ENCODE measurements at places on chromosomes 6 and 20.

DNA sequence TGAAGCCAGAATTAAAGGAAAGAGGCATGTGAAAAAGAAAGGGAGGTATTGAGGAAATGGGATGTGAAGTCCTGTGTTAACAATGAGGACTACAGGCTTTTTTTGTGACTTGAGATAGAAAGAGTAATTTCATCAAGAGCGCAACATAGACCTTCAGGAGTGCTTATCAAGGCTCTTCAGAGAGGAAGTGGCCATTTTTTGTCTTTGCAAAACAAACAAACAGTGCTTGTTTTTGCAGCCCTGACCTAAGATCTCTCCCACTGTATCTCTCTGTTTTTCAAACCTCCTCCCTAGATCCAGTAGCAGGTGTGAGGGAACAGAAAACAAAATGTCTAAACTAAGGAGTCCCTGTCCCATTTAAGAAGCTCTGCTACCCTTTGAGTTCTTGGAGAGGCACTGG, 710.3 kb upstream of the MARCKS start:
- no peaks in the 10 kb centered on the region for H3K36me3 ChIP-seq
- no peak overlapping the region for H3K27ac ChIP-seq
- DNase-seq, result no peak
- H3K27me3 ChIP-seq, result no peaks in the 10 kb centered on the region

DNA sequence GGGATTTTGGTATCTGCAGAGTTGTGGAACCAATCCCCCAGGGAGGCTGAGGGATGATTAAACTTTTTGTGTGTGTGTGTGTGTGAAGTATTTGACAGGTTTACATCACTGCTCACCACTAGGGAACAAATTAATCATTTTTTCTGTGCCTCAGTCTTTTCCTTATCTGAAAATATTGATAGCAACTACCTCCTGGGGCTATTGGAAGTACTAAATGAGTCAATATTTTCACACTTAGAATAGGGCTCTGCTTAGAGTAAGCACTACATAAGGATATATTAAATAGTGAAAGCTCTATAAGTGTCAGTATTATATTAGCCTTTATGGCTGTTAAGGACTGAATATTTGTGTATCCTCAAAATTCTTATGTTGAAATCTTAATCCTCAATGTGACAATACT, 155.2 kb upstream of the UST start:
- no peaks in the 10 kb centered on the region for H3K4me1 ChIP-seq
- no peak for DNase-seq
- H3K4me3 ChIP-seq, result no peak overlapping the region
- no peak overlapping the region for H3K27ac ChIP-seq

- no peaks in the 10 kb centered on the region for H3K4me1 ChIP-seq
- DNase-seq, result no peak
- no peak overlapping the region for H3K4me3 ChIP-seq
Observed at GRCh38 chr6:13032566-13032965, 295.8 kb downstream of the TBC1D7 start.

- no peak overlapping the region for H3K4me3 ChIP-seq
- H3K27ac ChIP-seq, result no peak overlapping the region
- H3K36me3 ChIP-seq, result no peaks in the 10 kb centered on the region
- no peaks in the 10 kb centered on the region for H3K4me1 ChIP-seq
- no peaks in the 10 kb centered on the region for H3K27me3 ChIP-seq
Observed at GRCh38 chr6:7267466-7268091, 45.4 kb downstream of the SSR1 start.

DNA sequence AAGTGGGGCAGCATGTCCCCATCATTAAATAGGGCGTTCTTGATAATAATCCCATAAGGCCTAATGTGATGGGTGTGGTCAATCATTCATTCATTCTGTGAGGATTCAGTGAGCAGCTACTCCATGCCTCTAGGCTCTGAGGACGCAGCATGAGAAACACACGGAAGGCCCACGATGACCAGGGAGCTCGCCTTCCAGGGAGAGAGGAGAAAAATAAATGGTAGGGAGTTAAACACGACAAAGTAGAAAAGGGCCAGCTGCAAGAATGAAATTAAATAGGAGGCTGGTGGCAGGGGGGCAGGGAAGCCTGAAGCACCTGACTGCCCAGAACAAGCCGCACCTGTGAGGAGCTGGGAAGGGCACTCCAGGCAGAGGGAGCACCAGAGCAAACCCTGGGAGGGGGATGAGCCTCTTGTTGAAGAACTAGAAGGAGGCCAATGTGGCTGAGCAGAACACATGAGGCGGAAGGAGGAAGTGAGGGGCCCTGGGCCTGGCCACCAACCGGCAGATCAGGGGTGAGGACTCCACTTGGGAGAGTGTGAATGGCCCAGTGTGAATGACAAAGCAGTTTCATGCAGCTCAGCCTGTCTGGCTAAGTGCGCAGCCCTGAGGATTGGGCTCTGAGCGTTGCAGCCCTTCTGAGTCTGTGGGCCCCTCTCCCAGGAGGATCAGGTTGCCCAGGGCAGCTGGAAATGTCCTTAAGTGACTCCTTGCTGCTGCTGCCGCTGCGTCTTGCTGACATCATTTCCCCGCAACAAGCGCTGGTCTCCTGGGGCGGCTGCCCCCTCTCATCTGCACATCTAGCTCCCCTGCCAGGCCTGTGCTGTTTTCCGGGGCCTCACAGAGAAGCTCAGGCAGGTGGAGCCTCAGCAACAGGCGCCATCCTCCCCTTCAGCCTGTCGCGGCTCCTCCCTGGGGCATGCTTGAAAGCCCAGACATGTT, 99.9 kb downstream of the CDH26 start:
- peaks cover 46% of the 10 kb centered on the region for H3K4me1 ChIP-seq
- H3K27ac ChIP-seq, result peak overlapping the region; percentile 65
- H3K4me3 ChIP-seq, result peak overlapping the region; percentile 19
- no peaks in the 10 kb centered on the region for H3K36me3 ChIP-seq
- H3K27me3 ChIP-seq, result no peaks in the 10 kb centered on the region

DNA sequence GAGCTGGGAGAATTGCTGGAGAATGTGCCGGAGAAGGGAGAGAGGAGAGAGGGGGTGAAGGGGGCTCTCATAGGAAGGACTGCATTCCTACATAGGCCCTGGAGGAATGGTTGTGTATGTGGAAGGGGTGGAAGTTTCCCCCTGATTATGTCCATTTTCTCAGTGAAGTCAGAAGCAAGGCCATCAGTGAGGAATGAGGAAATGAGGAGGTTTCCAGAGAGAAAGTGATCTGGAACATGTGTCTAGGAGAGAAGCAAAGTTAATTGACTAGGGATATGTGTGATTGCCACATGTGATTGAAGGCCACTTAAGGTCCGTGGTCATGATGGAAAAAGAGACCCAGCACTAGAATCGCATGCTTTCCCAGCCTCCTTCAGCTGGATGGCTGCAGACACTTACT, 42.3 kb downstream of the TBPL1 start:
- H3K36me3 ChIP-seq, result no peaks in the 10 kb centered on the region
- no peaks in the 10 kb centered on the region for H3K27me3 ChIP-seq
- H3K4me3 ChIP-seq, result no peak overlapping the region
- peaks cover 5% of the 10 kb centered on the region for H3K4me1 ChIP-seq

- no peaks in the 10 kb centered on the region for H3K36me3 ChIP-seq
- H3K27me3 ChIP-seq, result peaks cover 2% of the 10 kb centered on the region
- no peak for DNase-seq
Observed at GRCh38 chr6:90811596-90812226, 224.8 kb upstream of the MAP3K7 start.

DNA sequence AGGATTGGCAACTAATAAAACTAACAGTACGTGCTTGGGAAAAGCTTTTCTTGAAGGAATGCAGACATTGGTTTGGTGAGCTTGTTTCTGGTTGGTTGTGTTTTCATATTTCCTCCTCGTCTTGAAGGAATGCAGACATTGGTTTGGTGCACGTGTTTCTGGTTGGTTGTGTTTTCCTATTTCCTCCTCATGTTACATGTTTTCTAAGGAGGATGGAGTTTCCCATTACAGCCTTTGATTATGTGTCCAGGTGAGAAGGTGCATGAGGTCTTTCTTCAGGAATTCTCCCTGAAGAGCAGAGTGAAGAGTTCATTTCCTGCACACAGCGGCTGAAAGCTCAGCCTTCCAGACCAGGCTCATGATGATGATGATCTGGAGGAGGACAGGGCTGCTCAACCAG, 190.6 kb downstream of the SMOC2 start:
- no peaks in the 10 kb centered on the region for H3K36me3 ChIP-seq
- no peak overlapping the region for H3K27ac ChIP-seq
- H3K27me3 ChIP-seq, result no peaks in the 10 kb centered on the region
- H3K4me1 ChIP-seq, result no peaks in the 10 kb centered on the region
- no peak for DNase-seq

- H3K4me1 ChIP-seq, result no peaks in the 10 kb centered on the region
- no peak overlapping the region for H3K27ac ChIP-seq
- no peak overlapping the region for H3K4me3 ChIP-seq
- DNase-seq, result no peak
- no peaks in the 10 kb centered on the region for H3K36me3 ChIP-seq
- H3K27me3 ChIP-seq, result peaks cover 2% of the 10 kb centered on the region
Observed at GRCh38 chr6:46917002-46917545, 4.7 kb downstream of the ADGRF5 start.

DNA sequence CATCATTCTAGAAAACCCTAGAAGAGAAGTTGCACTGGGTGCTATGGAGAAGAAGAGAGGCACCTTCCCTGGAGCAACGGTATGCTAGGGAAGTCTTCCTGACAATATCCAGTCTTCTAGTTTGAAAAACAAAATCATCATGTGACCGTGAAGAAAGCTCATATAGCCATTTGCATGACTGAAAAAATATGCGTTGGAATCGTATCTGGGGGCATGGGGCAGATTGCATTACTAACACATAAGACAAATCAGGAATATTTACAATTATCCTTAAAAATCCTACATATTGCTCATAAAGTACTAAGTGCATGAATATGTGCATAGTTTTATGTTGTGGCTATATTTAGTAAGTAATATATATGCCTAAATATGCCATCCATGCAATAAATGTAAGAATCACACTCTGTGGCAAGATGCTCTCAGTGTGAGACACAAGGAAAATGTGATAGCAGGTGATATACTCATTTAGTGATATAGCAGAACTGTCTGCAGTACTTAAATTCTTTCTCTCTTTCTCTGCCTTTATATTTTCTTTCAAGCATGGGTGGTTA, 26.8 kb downstream of the HTR1E start:
- H3K4me3 ChIP-seq, result no peak overlapping the region
- H3K27ac ChIP-seq, result no peak overlapping the region
- no peak for DNase-seq
- H3K27me3 ChIP-seq, result peaks cover 7% of the 10 kb centered on the region
- no peaks in the 10 kb centered on the region for H3K4me1 ChIP-seq

GRCh38 chr20:58103517-58103904, 124.9 kb downstream of the ANKRD60 start:
- peaks cover 69% of the 10 kb centered on the region for H3K27me3 ChIP-seq
- H3K4me3 ChIP-seq, result no peak overlapping the region
- H3K27ac ChIP-seq, result no peak overlapping the region
- H3K4me1 ChIP-seq, result peaks cover 6% of the 10 kb centered on the region
- DNase-seq, result no peak
- no peaks in the 10 kb centered on the region for H3K36me3 ChIP-seq

- no peaks in the 10 kb centered on the region for H3K27me3 ChIP-seq
- H3K27ac ChIP-seq, result peak overlapping the region; percentile 76
- peaks cover 82% of the 10 kb centered on the region for H3K4me1 ChIP-seq
- peaks cover 7% of the 10 kb centered on the region for H3K36me3 ChIP-seq
Observed at GRCh38 chr20:56422076-56422823, 10.2 kb downstream of the CASS4 start.

- peaks cover 6% of the 10 kb centered on the region for H3K4me1 ChIP-seq
- H3K27me3 ChIP-seq, result no peaks in the 10 kb centered on the region
- DNase-seq, result no peak
- no peak overlapping the region for H3K27ac ChIP-seq
Observed at GRCh38 chr6:16551466-16551865, 209.8 kb downstream of the ATXN1 start.

DNA sequence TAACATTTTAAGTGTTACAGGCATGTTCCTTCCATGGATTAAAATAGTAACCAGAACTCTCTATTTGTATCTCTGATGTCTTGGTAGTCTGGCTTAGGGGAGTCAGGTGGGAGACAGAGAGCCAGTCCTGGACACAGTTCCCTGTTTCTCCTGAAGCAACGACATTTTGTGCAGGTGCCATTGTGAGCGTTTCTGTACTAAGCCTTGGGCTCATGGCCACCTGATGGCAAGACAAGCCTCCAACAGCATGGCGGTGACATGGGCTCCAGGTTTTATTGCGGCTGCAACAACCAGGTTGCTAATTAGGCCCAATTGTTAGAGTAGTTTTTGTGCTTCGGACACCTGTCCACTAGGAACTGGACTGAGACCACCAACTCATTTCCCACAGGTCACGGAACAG, 105.3 kb downstream of the PRDM13 start:
- H3K4me1 ChIP-seq, result no peaks in the 10 kb centered on the region
- no peak for DNase-seq
- H3K27ac ChIP-seq, result no peak overlapping the region
- H3K27me3 ChIP-seq, result peaks cover 17% of the 10 kb centered on the region
- H3K36me3 ChIP-seq, result no peaks in the 10 kb centered on the region
- H3K4me3 ChIP-seq, result no peak overlapping the region

GRCh38 chr6:130215526-130215925, 7.2 kb downstream of the SAMD3 start:
- no peaks in the 10 kb centered on the region for H3K36me3 ChIP-seq
- no peaks in the 10 kb centered on the region for H3K27me3 ChIP-seq
- H3K27ac ChIP-seq, result peak overlapping the region; percentile 75
- DNase-seq, result no peak
- H3K4me1 ChIP-seq, result peaks cover 62% of the 10 kb centered on the region

- no peak for DNase-seq
- H3K36me3 ChIP-seq, result peaks cover 3% of the 10 kb centered on the region
- peaks cover 57% of the 10 kb centered on the region for H3K27me3 ChIP-seq
- no peak overlapping the region for H3K4me3 ChIP-seq
- peaks cover 6% of the 10 kb centered on the region for H3K4me1 ChIP-seq
Observed at GRCh38 chr6:100446115-100447080, 18.3 kb downstream of the SIM1 start.

Measured in activated naive CD8-positive, alpha-beta T cell treated with anti-CD3 and anti-CD28 coated beads, Interleukin-2, amount 50 U/mL, for 24 hours (primary cell).